ENCODE measurements at places on chromosomes 7 and 10. TPM values are rescaled to one million over a fixed set of nuclear protein-coding genes. Genes with fewer than 3 reads are reported as not detected.

The AKR1E2 gene
- 1.2 TPM for polyA plus RNA-seq

The ZNF804B gene
- polyA plus RNA-seq, result 0.04 TPM

The MYH16 gene
- 0.03 TPM for polyA plus RNA-seq

The ANKRD30A gene
- not detected for polyA plus RNA-seq

GRCh38 chr10:76546411-76546810 lies 1091.2 kb downstream of the KCNMA1 start:
- no peak overlapping the region for H3K4me3 ChIP-seq
- H3K27me3 ChIP-seq, result no peaks in the 10 kb centered on the region
- H3K4me1 ChIP-seq, result no peaks in the 10 kb centered on the region
- no peak for DNase-seq
- no peaks in the 10 kb centered on the region for H3K36me3 ChIP-seq
- no peak overlapping the region for H3K27ac ChIP-seq

GRCh38 chr7:79702116-79702515 lies 248.6 kb upstream of the MAGI2 start:
- no peak for DNase-seq
- H3K4me1 ChIP-seq, result no peaks in the 10 kb centered on the region
- no peak overlapping the region for H3K4me3 ChIP-seq
- H3K27ac ChIP-seq, result no peak overlapping the region

The TMEM270 gene
- polyA plus RNA-seq, result not detected

GRCh38 chr10:35707642-35708425 lies 65.7 kb upstream of the FZD8 start:
- no peak overlapping the region for H3K27ac ChIP-seq
- H3K4me1 ChIP-seq, result no peaks in the 10 kb centered on the region
- H3K27me3 ChIP-seq, result no peaks in the 10 kb centered on the region
- no peaks in the 10 kb centered on the region for H3K36me3 ChIP-seq
- DNase-seq, result no peak

DNA sequence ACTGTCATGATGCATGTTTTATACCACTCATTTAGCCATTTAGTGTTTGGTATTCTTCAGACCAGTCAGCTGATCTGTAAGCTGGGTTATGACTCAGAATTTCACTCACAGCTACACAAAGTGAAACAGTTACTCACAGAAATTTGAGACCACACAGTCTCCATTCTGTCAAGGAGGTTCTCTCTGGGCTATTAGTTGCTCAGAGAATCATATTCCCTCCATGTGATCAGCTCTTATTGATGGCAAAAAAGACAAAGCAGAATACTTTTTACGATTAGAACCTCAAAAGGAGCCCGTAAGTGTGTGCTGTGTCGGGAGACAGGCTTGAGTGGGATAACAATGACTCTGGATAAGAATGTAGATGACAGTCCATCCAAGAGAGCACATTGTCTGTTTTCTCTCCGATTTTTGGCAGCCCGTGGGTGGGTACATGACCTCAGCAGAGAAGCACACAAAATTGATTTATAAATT lies 277.6 kb upstream of the SORCS1 start:
- no peak for DNase-seq
- no peaks in the 10 kb centered on the region for H3K27me3 ChIP-seq
- H3K36me3 ChIP-seq, result no peaks in the 10 kb centered on the region
- H3K4me1 ChIP-seq, result no peaks in the 10 kb centered on the region
- no peak overlapping the region for H3K27ac ChIP-seq

DNA sequence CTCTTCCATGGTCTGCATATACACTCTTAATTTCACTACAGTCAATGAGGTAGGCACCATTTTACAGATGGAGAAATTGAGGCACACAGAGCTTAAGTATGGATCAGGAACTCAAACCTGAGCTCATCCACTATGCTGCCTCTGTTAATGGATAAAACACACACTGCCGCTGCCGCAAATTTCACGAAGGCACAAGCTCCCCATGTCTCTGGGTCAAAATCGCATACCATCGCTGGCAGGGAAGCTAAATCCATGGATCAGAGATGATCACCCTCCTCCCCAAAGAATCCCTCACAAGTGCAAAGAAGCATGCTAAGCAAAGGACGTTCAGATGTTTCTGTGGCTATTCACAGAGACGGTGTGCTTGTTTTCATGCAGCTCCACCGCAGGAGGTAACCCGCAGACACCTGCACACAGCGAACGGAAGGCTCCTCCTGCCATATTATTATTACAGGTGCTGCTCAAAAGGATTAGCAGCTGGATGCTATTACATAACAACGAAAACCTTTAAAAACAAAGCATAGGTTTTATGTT lies 109.3 kb downstream of the UBE2H start:
- no peak for DNase-seq
- H3K27me3 ChIP-seq, result no peaks in the 10 kb centered on the region
- no peak overlapping the region for H3K27ac ChIP-seq
- H3K4me3 ChIP-seq, result no peak overlapping the region
- peaks cover 6% of the 10 kb centered on the region for H3K36me3 ChIP-seq

- no peak overlapping the region for H3K4me3 ChIP-seq
- no peaks in the 10 kb centered on the region for H3K36me3 ChIP-seq
- H3K27ac ChIP-seq, result no peak overlapping the region
- no peaks in the 10 kb centered on the region for H3K4me1 ChIP-seq
- DNase-seq, result no peak
Observed at GRCh38 chr10:42801135-42801534, 18.5 kb downstream of the BMS1 start.

The TMEM130 gene
- polyA plus RNA-seq, result 38.5 TPM

- peaks cover 8% of the 10 kb centered on the region for H3K4me1 ChIP-seq
- H3K27me3 ChIP-seq, result no peaks in the 10 kb centered on the region
Observed at GRCh38 chr7:149459540-149460452, 1.1 kb downstream of the ZNF777 start.

The RASSF4 gene
- polyA plus RNA-seq, result 5.2 TPM

The SDK1 gene
- 1.5 TPM for polyA plus RNA-seq

- H3K4me3 ChIP-seq, result no peak overlapping the region
- no peak for DNase-seq
- no peaks in the 10 kb centered on the region for H3K36me3 ChIP-seq
- H3K27ac ChIP-seq, result no peak overlapping the region
- no peaks in the 10 kb centered on the region for H3K27me3 ChIP-seq
Observed at GRCh38 chr10:122044045-122044661, 55.2 kb downstream of the TACC2 start.

DNA sequence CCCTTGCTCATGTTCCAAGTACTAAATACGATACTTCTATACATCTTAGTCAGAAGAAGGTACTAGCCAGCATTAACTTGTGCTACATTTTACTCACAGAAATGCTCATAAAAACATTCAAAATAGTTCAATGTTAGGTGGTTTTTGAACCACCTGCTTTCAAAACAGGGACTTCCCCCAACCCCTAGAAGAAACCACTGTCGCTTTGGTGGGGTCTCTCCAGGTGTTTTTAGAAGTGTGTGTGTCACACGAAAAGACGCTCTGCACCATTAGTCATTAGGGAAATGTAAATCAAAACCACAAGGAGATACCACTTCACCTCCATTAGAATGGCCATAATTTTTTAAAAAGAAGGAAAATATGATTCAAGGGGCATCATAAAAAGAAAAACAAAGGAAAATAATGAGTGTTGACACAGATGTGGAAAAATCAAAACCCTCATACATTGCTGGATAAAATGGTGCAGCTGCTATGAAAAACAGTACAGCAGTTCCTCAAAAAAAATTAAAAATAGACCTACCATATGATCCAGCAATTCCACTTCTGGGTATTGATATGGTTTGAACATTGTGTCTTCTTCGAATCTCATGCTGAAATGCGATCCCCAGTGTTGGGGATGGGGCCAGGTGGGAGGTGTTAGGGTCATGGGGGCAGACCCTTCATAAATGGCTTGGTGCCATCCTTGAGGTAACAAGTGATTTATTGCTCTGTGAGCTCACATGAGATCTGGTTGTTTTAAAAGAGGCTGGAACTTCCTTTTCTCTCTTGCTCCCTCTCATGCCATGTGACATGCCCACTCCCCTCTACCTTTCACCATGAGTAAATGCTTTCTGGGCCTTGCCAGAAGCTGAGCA lies 74.2 kb downstream of the MALSU1 start:
- no peaks in the 10 kb centered on the region for H3K36me3 ChIP-seq
- no peaks in the 10 kb centered on the region for H3K27me3 ChIP-seq
- H3K4me3 ChIP-seq, result no peak overlapping the region
- no peaks in the 10 kb centered on the region for H3K4me1 ChIP-seq

The CHAT gene
- not detected for polyA plus RNA-seq

The STOX1 gene
- polyA plus RNA-seq, result 7.8 TPM

GRCh38 chr10:101141616-101142532 lies 10.8 kb downstream of the TLX1 start:
- DNase-seq, result peak; percentile 84
- H3K4me3 ChIP-seq, result no peak overlapping the region
- peaks cover 86% of the 10 kb centered on the region for H3K27me3 ChIP-seq
- no peaks in the 10 kb centered on the region for H3K36me3 ChIP-seq
- peaks cover 3% of the 10 kb centered on the region for H3K4me1 ChIP-seq

GRCh38 chr7:41190581-41190980 lies 512.3 kb downstream of the INHBA start:
- H3K4me1 ChIP-seq, result no peaks in the 10 kb centered on the region
- no peak overlapping the region for H3K27ac ChIP-seq
- H3K4me3 ChIP-seq, result no peak overlapping the region
- DNase-seq, result no peak
- H3K27me3 ChIP-seq, result no peaks in the 10 kb centered on the region

The OR2A42 gene
- polyA plus RNA-seq, result 0.07 TPM

The POM121C gene
- polyA plus RNA-seq, result 61.9 TPM

The NAT16 gene
- polyA plus RNA-seq, result not detected

The PRPS1L1 gene
- polyA plus RNA-seq, result not detected

The PRTFDC1 gene
- 24.4 TPM for polyA plus RNA-seq

The GNAT3 gene
- not detected for polyA plus RNA-seq

- H3K27me3 ChIP-seq, result no peaks in the 10 kb centered on the region
- H3K4me3 ChIP-seq, result no peak overlapping the region
- no peaks in the 10 kb centered on the region for H3K36me3 ChIP-seq
- no peak overlapping the region for H3K27ac ChIP-seq
Observed at GRCh38 chr7:115066634-115067033, 144.7 kb downstream of the MDFIC start.

DNA sequence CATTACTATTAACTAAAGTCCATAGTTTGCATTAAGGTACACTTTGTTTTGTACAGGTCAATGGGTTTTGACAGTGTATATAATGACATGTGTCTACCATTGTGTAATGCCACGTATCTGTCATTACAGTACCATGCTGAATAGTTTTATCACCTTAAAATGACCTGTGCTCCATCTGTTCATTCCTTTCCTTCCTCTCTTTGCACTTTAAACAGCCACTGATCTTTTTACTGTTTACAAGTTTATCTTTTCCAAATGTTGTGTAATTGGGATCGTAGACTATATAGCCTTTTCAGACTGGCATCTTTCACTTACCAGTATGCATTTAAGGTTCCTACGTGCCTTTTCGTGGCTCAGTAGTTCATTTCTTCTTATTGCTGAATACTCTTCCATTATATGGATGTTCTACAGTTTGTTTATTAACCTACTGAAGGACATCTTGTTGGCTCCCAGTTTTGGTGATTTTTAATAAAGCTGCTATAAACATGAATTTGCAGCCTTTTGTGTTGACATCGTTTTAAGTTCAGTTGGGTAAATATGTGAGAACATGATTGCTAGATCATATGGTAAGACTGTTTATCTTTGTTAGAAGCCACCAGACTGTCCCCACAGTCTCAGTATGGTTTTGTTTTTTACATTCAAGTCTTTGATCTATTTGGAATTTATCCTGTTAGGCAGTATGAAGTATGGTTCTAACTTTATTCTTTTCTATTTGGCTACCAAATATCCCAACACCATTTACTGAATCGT lies 24.7 kb downstream of the STAM start:
- H3K27me3 ChIP-seq, result no peaks in the 10 kb centered on the region
- H3K27ac ChIP-seq, result no peak overlapping the region
- H3K4me1 ChIP-seq, result peaks cover 10% of the 10 kb centered on the region
- no peak overlapping the region for H3K4me3 ChIP-seq
- H3K36me3 ChIP-seq, result no peaks in the 10 kb centered on the region
- no peak for DNase-seq

DNA sequence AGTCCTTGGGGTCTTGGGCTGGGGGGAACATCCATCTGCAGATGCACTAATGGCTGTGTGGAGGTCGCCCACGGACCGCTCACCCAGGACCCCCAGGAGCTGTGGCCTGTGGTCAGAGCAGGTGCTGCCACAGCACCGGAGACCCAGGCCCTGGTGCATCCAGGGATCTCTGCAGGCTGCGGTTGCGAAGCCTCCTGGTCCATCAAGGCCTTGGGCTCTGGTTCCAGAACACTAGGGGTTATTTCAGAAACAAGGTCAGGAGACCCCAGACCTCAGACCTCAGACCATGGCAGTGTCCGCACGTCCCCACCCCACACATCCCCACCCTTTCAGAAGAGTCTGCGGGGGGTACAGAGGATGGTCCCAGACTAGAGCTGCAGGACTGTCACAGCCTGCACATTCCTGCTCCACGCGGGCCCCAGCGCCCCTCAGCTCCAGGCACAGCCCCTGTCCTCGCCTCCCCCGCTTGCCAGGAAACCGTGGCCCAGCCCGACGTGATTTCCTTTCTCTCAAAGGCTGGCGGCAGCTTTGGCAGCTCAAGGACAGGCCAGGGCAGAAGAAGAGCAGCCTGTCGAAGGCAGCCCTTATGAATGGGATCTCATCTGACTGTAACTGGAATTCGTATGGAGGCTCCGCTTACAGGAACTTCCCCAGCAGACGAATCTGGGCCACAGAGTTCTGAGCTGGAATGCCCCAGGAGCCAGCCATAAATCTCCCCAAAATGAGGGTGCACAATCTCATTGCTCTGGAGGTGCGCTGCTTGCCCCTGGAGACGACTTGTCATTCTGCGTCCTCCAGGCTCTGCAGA lies 136.2 kb upstream of the RET start:
- no peaks in the 10 kb centered on the region for H3K27me3 ChIP-seq
- no peaks in the 10 kb centered on the region for H3K36me3 ChIP-seq
- no peak overlapping the region for H3K27ac ChIP-seq

The LOXL4 gene
- 2.3 TPM for polyA plus RNA-seq

GRCh38 chr10:62384057-62384446 lies 9.9 kb downstream of the ZNF365 start:
- no peak overlapping the region for H3K27ac ChIP-seq
- no peak for DNase-seq
- no peak overlapping the region for H3K4me3 ChIP-seq
- no peaks in the 10 kb centered on the region for H3K4me1 ChIP-seq
- no peaks in the 10 kb centered on the region for H3K27me3 ChIP-seq

The LHFPL3 gene
- not detected for polyA plus RNA-seq

The SHH gene
- 7.0 TPM for polyA plus RNA-seq

DNA sequence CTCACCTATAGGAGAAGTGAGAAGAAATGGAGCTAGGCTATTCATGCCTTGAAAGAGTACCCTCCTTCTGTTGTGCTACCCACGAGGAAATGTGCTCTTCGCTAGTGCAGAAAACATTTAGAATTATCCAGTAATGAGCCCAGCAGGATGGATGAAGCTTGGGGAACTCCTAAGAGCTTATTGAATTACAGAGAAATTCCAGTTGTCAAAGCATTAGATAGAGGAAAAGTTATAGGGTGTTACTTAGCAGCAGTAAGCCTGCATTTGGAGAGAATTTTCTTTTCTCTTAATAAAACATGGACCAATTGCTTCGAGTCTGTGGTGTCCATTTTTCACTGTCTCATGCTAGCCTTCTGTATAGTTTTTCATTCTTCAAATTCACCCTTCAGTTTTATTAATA lies 5.0 kb downstream of the R3HCC1L start:
- no peak overlapping the region for H3K27ac ChIP-seq
- no peak overlapping the region for H3K4me3 ChIP-seq
- H3K27me3 ChIP-seq, result no peaks in the 10 kb centered on the region
- no peak for DNase-seq
- no peaks in the 10 kb centered on the region for H3K36me3 ChIP-seq
- peaks cover 6% of the 10 kb centered on the region for H3K4me1 ChIP-seq

The GRK5 gene
- 9.3 TPM for polyA plus RNA-seq
